ENCODE measurements at places on chromosomes 16 and 17.

DNA sequence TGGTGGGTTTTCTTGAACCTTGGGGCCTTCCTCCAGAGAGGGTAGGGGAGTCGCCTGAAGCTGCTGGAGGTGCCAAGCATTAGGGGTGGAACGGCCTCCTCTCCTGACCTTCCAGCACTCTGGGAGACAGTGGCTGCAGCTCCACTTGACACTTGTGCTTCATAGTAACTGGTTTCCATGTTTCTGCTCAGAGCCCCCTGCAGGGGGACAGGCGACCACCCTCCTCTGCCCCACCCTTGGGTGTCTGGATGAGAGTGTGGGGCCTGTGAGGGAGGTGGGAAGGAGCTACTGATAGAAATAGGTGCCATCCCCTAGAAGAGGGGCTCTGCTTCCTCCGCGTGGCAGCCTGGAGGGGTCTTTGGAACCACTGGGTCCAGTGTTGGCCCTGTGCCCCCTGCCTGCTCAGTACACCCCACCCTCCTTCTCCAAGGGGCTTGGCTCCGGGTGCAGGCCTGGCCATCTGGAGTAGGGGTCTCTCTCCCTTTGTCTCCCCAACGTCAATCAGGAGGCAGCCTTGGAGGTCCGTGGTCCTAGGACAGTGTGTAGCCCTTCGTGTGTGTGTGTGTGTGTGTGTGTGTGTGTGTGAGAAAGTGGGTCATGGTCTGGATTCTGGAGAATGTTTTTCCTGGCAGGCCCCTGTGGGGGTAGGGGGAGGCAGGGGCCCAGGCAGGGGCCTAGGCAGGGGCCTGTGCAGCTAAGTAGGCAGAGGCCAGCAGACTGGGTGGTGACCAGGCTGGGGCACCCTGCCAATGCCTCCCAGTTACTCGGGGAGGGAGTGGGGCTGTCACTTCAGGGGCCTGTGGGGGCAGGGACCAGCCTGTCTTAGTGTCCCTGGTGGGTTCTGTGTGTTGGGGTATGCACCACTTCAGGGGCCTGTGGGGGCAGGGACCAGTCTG lies 4.9 kb downstream of the LASP1 start:
- no peak for DNase-seq

GRCh38 chr16:86566601-86566965 lies at the start of gene FOXC2:
Gene FOXC2 (plus strand): TSS chr16:86566829. CDS start chr16:86567336, 507 bp downstream.
- DNase-seq = no peak

DNA sequence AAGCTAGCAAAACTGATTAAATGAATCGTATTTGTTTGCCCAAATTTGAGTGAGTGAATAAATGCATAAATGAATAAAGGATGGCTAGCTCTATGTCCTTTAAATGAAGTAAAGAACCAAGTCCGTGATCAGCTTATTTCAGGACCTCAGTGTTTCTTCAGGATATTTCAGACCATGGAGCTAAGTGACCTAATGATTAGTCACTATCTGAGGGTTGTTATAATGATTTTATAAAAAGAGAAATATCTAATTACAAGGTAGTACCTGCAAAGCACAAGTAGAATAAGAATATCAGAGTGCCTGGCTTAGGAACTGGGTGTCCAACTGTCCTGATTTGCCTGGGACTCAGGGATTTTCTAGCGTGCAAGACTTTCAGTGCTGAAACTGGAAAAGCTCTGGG lies 12.5 kb downstream of the KCNJ2 start:
- no peak for DNase-seq

GRCh38 chr16:30600215-30600614 lies 10.0 kb downstream of the ZNF689 start:
- no peak for DNase-seq

GRCh38 chr16:4067262-4068001 lies 48.8 kb downstream of the ADCY9 start:
- DNase-seq = no peak

DNA sequence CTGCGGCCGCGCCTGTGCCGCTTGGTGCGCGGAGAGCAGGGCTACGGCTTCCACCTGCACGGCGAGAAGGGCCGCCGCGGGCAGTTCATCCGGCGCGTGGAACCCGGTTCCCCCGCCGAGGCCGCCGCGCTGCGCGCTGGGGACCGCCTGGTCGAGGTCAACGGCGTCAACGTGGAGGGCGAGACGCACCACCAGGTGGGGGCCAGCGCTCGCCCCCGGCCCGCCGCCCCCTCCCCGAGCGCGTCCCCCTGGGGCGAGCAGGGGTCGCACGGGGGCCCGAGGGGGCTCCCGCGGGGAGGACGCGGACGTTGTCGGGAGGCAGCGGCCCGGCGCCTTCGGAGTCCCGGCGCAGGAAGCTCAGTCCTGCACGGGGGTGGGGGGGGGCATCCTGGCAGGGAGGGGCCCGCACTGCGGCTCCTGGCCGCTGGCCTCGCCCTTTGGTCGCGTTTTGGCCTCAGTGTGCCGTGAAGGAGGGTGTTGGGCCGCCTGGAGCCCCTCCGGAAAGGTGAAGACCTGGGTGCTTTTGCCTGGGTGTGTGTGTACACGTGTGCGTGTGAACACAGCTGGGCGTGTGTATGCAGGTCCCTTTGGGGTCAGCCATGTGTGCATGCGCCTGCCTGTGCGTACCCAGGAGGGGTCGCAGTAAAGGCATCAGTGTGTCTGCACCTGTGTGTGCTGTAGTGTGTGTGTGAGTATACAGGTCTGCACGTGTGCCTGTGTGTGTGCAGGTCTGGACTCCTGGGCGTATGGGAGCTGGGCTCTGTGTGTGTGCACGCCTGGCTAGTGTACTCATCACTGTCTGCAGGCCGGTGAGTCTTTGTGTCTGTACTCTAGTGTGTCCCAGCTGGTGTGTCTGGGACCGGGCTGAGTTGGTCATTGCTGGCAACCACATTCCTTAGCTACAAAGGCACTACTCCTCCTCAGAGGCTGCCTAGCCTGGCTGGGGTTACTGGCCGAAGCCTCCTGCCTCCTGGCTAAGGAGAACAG lies 615 bp downstream of the NHERF2 start:
- no peak for DNase-seq

- no peak for DNase-seq
Observed at GRCh38 chr16:68399456-68399855, 48.9 kb downstream of the SMPD3 start.

GRCh38 chr17:17971431-17972125 lies 622 bp downstream of the TOM1L2 start:
- DNase-seq = peak; percentile 92

- DNase-seq = no peak
Observed at GRCh38 chr17:79843816-79844800, 4.9 kb upstream of the CBX4 start.

GRCh38 chr16:86931410-86931941 lies 353.1 kb downstream of the FOXL1 start:
- DNase-seq = no peak
